Activated gamma-delta T cell treated with anti-CD3 and anti-CD28 coated beads, Interleukin-2, amount 50 U/mL, for 16 hours (primary cell): ENCODE measurements at places on chromosomes 3 and 15.

- DNase-seq = no peak
Measured at GRCh38 chr15:94352636-94353487, 121.5 kb downstream of the MCTP2 start.

- no peak for DNase-seq
Measured at GRCh38 chr15:72934921-72935320, 117.3 kb upstream of the NEO1 start.

DNA sequence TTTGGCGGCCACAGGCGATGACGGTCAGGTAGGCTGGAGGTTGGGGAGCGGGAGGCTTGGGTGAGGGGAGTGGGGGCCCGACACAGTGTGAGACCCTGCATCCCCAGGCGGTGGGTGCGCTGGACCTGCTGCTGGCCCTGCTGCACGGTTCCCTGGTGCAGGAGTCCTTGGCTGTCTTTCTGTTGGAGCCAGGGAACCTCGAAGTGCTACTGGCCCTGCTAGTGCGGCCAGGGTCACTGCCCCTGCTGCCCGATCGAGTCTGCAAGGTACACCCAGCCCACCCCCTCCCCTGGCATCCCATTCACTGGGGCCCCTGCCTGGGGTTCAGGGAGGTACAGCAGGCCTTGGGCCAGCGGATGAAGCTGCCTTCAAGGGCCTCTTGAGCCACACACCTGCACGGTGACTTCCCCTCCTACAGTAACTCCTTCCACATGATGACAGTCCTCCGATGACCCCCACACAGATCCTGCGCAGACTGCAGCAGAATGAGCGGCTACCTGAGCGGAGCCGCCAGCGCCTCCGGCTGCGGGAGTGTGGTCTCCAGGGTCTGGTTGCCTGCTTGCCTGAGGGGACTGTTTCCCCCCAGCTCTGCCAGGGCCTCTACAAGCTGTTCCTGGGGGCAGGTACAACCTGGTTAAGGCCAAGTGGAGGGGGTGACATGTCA is 19.5 kb downstream of the NBEAL2 start:
- DNase-seq = no peak

DNA sequence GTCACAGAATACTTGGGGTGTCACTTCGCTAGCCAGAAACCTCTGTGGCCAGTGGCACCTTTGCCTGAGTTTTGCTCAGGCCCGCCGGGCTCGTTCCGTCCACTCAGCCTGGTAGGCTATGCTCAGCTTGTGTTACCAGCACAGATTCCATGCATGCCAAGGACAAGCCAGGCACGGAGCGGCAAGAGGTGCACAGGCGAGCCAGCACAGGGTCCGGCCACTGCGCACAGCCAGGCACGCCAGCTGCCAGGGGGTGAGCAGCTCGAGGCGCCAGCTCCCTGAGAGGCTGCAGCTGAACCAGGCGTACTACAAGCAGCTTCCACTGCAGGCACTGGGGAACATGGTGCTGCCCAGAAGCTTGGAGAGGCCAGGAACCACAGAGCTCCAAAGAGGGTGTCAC is 14.7 kb downstream of the PCYT1A start:
- DNase-seq = no peak

DNA sequence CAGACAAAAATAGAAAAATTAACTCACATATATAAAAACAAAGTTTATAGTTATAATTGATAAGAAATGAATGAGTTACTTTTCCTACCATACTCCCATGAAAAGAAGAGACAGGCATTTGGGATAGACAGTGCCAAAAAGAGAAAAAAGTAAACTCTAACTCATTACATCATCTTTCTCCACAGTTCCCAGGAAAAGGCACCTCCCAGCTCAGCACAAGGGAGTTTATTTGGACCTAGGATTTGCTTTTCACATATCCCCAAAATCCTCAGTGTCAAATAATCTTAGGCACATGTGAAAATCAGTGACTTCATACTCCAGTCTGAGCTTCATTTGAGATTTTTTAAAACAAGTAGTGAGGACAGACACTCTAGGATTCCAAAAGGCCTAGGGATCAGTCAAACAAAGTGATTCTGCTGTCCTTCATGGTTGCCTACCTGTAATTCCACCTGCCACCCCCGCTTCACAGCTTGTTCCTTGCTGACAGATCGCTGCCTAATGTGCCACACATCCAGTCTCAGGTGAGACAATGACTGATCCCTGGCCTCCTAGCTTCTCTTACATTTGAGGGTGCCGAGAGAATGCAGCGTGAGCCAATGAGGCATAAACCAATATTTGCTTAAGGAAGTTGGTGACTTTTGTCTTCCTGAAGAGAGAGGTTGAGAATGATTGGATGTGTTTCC is 573.7 kb downstream of the TBL1XR1 start:
- DNase-seq = no peak

GRCh38 chr3:51605938-51606337 is 65.1 kb upstream of the TEX264 start:
- no peak for DNase-seq

GRCh38 chr3:50217681-50218080 is 12.6 kb downstream of the SLC38A3 start:
- DNase-seq = no peak

DNA sequence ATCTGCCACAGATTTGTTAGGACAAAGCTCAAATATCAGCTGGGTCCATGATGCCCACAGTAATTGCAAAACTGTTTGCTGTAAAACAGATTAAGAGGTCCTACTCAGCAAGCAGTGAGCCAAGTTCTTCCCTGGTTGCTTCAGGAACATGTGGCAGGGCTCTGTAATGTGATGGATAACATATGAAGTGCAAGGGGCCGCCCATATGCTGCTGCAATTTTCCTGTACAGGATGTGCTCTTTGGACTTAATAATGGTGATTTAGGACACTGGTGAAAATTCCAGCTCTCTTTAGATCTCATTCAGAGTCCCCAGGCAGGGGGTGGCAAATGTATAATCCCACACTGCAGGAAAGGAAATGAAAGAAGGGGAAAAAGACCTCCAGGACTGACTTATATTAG is 289.4 kb downstream of the LSAMP start:
- DNase-seq = no peak
